ENCODE measurements at places on chromosomes 2 and 18.

GRCh38 chr18:5546660-5547059 is 2.9 kb upstream of the EPB41L3 start:
- no peak overlapping the region for H3K4me3 ChIP-seq
- H3K36me3 ChIP-seq = no peaks in the 10 kb centered on the region
- peaks cover 11% of the 10 kb centered on the region for H3K27me3 ChIP-seq
- H3K4me1 ChIP-seq = peaks cover 16% of the 10 kb centered on the region

- DNase-seq = no peak
- peaks cover 31% of the 10 kb centered on the region for H3K4me1 ChIP-seq
- H3K4me3 ChIP-seq = no peak overlapping the region
- H3K27ac ChIP-seq = peak overlapping the region; percentile 94
- peaks cover 9% of the 10 kb centered on the region for H3K36me3 ChIP-seq
- no peaks in the 10 kb centered on the region for H3K27me3 ChIP-seq
Measured at GRCh38 chr18:55509631-55510324, 78.2 kb downstream of the TCF4 start.

- H3K4me1 ChIP-seq = peaks cover 68% of the 10 kb centered on the region
- no peak overlapping the region for H3K27ac ChIP-seq
- H3K36me3 ChIP-seq = peaks cover 7% of the 10 kb centered on the region
- no peak for DNase-seq
- H3K27me3 ChIP-seq = no peaks in the 10 kb centered on the region
Measured at GRCh38 chr2:222747526-222748160, 76.2 kb downstream of the MOGAT1 start.

- H3K27ac ChIP-seq = no peak overlapping the region
- DNase-seq = no peak
- peaks cover 68% of the 10 kb centered on the region for H3K4me1 ChIP-seq
- peaks cover 18% of the 10 kb centered on the region for H3K36me3 ChIP-seq
Measured at GRCh38 chr2:239275044-239275685, 125.7 kb downstream of the HDAC4 start.

DNA sequence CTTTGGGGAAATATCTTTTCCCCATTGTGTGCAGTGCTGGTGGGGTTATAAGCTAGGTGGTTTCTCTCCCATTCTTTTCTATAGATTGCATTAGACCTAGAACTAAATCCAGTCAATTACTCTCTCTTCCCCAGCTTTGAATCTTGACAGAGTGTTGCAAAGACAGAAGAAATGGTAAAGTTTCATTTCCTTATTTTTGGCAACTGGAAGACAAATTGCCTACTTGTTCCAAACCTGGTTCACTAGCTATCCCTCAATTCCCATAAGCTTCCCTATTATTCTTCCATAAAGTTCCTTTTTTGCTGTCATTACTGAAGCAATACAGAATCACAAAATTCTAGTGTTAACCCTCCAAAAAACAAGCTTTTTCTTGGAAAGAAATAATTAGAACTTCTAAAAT is 94.0 kb upstream of the ITGA4 start:
- no peak for DNase-seq
- H3K4me1 ChIP-seq = peaks cover 19% of the 10 kb centered on the region
- no peak overlapping the region for H3K27ac ChIP-seq
- no peak overlapping the region for H3K4me3 ChIP-seq
- peaks cover 4% of the 10 kb centered on the region for H3K27me3 ChIP-seq
- no peaks in the 10 kb centered on the region for H3K36me3 ChIP-seq

DNA sequence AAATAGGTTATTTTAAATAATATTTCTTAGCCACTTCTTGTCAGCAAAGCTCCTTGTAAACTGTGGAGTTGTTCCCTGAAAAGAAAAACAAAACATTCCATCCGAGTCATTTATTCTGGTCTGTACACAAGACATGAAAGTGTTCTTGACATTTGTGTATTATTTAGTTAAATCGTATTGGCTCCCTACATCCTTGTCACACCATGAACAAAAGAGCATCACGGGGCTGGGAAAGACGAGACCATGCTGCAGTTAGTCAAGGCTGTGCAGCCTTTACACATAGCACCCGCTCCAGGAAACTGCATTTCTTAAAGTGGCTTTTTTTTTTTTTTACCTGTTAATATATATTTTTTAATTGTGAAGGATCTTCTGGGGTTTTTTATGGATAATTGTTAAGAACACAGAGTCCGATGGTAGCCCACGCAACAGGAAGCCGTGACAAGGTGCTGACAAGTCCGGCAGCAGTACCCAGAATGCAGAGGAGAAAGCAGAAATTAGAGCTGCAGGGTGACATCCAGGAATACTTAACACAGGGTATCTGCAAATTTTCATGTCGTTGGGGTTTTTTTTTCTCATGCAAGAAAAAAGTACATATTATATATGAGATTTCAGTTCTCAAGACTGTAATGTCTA is 588.4 kb downstream of the ARHGAP15 start:
- no peak overlapping the region for H3K4me3 ChIP-seq
- H3K4me1 ChIP-seq = peaks cover 10% of the 10 kb centered on the region
- no peaks in the 10 kb centered on the region for H3K36me3 ChIP-seq
- peaks cover 8% of the 10 kb centered on the region for H3K27me3 ChIP-seq
- no peak overlapping the region for H3K27ac ChIP-seq
- DNase-seq = no peak

GRCh38 chr2:11865378-11865777 is 118.9 kb downstream of the LPIN1 start:
- H3K27ac ChIP-seq = no peak overlapping the region
- DNase-seq = no peak
- peaks cover 16% of the 10 kb centered on the region for H3K36me3 ChIP-seq
- peaks cover 30% of the 10 kb centered on the region for H3K4me1 ChIP-seq
- no peaks in the 10 kb centered on the region for H3K27me3 ChIP-seq

GRCh38 chr2:79630060-79630459 is 117.2 kb downstream of the CTNNA2 start:
- no peaks in the 10 kb centered on the region for H3K4me1 ChIP-seq
- H3K27ac ChIP-seq = no peak overlapping the region
- no peak for DNase-seq
- H3K4me3 ChIP-seq = no peak overlapping the region
- peaks cover 7% of the 10 kb centered on the region for H3K36me3 ChIP-seq

DNA sequence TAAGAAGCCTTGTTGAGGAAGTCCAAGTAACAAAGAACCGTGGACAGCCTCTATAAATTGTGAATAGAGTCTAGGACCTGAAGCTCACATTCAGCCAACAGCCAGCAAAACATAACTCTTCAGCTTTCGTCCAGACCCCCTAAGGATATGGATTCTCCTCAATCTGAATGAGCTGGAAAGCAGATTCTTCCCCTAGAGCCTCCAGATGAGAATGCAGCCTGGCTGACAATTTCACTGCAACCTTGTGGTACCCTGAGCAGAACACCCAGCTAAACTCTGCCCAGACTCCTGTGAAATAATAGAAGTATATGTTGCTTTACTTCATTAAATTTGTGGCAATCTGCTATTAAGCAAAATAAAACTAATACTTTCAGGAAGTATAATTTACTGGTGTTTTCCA is 483.5 kb upstream of the SLC8A1 start:
- H3K36me3 ChIP-seq = no peaks in the 10 kb centered on the region
- H3K27me3 ChIP-seq = peaks cover 2% of the 10 kb centered on the region
- H3K4me1 ChIP-seq = no peaks in the 10 kb centered on the region
- DNase-seq = no peak
- no peak overlapping the region for H3K27ac ChIP-seq
- H3K4me3 ChIP-seq = no peak overlapping the region
